Stimulated activated CD8-positive, alpha-beta memory T cell treated with anti-CD3 and anti-CD28 coated beads, Interleukin-15, amount 100 ng/mL, for 1 hour (primary cell): ENCODE measurements at places on chromosomes 16 and 17.

GRCh38 chr17:61399131-61400065 is at the start of gene TBX2:
TSS of gene TBX2 (plus strand) at chr17:61399843. CDS start at chr17:61400177, 334 bp downstream.
- DNase-seq: no peak

GRCh38 chr17:28136923-28137322 is 94.4 kb downstream of the NLK start:
- DNase-seq: no peak

DNA sequence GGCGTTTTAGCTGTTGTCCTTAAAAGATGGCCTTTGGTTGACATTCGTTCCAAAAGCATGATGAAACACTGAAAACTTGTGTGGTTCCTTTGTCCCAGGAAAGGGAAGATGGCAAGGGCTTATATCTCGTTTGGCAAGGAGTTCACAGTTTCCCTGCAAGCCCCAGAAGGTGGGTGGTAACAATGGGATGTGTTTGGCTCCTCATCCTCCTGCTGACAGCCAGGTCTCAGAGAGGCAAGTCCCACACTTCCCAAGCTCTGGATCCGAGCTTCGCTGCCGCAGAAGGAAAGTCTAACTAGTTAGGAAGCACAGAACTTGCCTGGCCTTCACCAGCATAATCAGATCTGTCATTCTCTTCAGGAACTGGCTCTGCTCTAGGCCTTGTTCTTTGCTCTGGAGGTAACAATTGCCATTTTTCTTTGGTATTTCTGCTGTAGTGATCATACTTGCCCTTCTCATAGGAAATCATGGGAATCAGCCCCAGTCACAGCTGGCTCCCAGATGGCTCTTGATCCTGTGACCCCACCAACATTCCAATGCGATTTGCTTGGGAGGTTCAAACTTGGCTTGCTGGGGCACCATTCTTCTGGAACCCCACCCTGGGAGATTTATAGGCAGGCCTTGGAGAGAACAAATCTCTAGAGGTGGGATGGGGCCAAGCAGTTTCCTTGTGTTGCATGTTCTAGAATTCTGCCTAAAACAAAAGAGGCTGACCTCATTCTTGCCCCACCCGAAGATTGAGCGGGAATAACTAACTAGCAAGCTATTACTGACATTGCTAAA is 17.9 kb downstream of the KPNA2 start:
- DNase-seq: no peak

DNA sequence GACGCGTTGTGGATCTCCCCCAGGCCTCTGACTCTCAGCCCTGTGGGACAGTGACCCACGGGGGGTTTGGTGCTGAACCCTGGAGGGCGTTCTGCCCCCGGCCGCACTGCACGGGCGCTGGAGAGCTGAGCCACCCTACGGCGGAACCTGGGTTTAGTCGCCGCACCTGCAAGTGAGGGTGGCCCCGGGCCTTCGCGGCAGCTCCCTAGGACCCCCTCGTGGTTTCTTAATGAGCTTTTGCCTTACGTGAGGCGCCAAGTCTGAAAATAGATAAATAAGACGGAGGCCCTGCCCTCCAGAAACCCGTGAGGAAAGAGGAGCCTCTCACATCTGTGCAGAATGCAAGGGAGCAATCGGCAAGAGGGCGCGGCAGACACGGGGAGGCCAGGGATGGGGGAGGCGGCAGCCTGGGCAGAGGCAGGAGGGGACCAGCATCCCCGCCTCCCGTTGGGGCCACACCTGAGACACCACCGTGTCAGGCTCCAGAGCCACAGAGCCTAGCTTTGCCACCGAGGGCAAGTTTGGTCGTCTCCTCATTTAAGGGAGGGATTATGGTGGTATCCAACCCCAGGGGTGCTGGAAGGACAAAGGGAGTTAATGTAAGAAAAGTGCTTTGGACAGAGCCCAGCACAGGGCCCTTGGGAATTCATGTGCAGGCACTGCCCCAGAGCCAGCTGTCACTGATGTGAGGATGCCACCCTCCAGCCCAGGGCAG is 153.2 kb upstream of the CHMP6 start:
- DNase-seq: no peak

GRCh38 chr17:1011760-1012735 is 15.1 kb downstream of the TIMM22 start:
- DNase-seq: no peak
